ENCODE measurements at places on chromosomes 1 and 21.

- no peak for DNase-seq
Observed at GRCh38 chr1:93993731-93994130, 84.5 kb upstream of the GCLM start.

- DNase-seq, result no peak
Observed at GRCh38 chr1:162977944-162978568, 91.1 kb upstream of the RGS4 start.

GRCh38 chr1:99647490-99647889 lies 1.6 kb downstream of the PALMD start:
- DNase-seq, result no peak

DNA sequence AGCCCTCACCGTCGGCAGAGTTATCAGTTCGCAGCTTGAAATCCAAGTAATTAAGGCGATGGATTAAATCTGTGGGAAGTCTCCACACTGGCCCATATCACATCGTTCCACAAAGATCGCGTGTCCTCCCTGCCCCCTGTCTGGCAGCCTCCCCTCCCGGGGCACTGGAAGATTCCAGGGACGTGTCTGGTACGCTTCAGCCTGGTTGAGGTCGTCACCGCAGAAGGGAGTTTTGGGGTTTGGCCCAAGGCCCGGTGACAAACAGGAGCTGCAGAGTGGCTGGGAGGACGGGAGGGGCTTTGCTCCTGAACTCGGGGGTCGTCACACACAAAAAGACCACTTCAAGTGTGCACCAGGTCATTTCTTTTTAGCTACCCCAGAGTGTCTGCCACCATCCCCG lies 51.1 kb downstream of the PRDM16 start:
- DNase-seq, result no peak

Measured in activated CD4-positive, alpha-beta T cell treated with anti-CD3 and anti-CD28 coated beads, Interleukin-2, amount 50 U/mL, for 1 hour (primary cell).